ENCODE measurements at places on chromosomes 5 and 9.

DNA sequence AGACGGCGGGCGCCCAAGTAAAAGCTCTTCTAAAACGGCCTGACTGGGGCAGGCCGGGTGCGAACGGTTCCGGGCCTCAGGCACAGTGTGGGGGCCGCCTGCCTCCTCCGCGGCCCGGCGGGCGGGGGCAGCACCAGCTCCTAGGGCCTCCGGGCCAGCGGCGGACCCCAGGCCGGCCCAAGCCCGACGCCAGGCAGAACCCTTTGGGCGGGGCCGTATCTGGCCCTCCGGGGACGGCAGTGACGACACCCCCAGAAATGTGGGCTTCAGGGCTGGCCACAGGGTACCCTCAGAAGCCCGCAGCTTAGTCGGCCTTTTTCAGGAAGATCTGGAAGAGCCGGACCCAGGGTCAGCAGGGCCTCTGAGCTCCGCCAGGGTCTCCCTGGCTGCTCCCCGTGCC lies 4.0 kb downstream of the LTC4S start:
- no peak for DNase-seq

- DNase-seq = no peak
These were observed 343.0 kb downstream of the RAB3C start for GRCh38 chr5:58925627-58926540.

- no peak for DNase-seq
These were observed 72.4 kb downstream of the MSX2 start for GRCh38 chr5:174796711-174797192.

DNA sequence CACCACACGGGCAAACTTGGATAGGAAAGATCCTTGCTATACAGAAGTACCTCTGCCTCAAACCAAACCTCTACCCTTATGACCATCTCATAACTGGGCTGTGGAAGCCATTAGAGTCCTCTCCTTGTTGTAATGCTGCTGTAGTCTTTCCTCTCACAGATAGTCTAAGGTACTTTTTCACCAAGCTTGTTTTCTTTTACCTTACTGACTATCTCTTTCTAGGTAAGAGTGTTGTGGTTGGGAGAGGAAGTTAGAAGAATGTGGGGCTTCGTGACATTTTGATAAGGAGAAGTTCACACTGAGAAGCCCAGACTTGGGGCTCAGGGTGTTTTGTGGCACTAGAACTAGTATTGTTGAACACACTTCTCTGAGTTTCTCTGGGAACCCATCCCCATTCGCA lies 8.9 kb downstream of the CFAP95 start:
- DNase-seq = no peak

DNA sequence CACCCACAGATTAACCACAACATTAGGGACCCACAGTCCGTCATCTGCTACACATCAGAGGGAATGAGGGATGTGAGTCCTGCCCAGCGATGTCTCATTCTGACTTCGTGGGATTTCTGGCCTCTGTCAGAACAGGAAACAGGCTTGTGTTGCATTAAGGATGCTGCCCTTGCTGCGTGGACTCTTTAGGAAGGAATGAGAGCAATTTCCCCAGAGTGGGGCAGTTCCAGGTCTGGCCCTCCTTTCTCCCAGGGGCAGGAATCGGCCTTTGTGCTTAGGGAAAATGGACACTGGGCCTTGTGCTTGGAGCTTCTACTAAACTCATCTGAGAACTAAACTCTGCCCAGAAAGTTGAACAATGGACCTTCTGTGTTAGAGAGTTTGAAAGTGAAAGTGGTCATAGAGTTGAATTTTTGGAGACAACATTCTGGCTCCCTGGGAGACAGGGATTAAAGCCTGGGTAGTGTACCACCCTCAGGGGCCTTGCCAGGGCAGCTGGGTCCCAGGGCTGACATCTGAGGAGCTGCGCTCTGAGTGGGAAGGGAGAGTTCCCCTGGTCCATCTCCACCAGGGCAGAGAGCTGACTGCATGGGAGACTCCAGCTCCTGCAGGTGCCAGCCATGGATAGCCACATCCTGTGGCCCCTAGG lies 37.8 kb upstream of the S1PR3 start:
- no peak for DNase-seq

DNA sequence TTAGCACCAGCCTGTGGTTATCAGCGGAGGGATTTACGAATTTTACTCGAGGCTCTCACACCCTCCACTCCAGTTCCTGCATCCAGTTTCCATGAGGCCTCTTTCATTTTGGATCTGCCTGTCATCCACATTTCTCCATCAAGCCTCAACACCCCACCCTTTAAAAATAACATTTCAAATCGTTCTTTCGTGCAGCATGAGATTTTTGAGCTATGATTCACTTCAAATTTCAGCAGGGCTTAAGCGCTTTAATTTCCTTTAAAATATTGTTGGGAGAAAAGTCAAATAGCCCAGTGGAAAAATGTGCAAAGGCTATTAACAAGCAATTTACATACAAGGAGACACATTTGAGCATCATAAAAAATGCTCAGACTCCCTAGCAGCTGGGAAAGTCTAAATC lies 103.2 kb downstream of the MSX2 start:
- no peak for DNase-seq

GRCh38 chr5:132369474-132370180 lies at the start of gene SLC22A5:
Gene SLC22A5 (plus strand): TSS chr5:132369710. CDS start chr5:132369973, 263 bp downstream.
- DNase-seq = no peak

DNA sequence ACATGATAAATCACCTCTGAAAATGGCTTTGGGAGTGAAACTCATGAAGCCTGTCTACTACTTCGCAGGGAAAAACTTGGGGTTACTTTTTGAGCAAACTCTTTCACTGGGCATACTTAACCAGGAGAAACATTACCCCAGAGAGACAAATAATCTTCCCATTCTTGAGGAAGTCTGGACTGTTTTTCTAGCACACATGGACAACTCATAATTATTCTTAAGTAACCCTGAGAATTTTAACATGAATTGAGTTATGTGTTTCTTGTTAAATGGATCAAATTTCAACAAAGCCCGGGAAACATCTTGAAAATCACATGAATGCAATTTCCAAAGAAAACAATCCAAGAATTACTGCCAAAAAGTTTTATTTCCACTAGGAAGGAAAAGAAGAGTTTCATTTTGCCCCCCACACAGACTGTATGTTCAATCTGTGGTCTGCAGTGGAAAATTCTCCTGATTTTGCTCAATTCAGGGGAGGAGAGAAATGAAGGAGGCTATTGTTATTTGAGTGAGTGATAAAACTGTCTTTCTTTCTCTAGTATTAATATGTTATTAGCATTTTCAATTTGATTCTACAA lies 564.8 kb upstream of the CLINT1 start:
- no peak for DNase-seq

DNA sequence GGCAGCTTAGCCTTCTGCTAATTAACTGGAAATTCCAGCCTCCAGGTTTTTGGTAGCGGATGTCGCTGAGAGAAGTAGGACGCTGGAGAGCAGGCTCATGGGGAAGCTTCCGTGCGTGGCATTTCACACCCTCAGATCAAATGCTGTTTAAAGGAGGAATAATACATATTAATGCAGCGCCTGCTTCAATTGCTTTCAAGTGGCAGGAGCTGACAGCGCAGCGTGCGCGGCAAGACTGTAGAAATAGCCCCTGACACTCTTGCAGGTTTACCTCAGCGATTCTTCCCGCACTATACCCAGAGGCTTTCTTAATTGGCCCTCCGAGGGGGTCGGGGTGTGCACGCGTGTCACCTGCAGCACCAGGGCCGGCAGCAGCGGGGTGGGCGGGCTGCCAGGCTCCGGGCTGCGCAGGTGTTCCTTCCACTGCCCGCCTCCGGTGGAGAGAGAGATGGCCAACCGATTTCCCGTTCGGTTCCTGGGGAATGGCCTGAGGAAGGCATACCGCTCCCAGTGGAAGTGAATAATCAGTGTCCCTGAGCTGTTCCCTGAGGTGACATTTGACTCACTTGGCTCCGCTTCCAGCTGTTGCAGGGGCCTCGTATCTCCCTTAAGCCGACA lies 427.9 kb downstream of the KCTD16 start:
- no peak for DNase-seq

- DNase-seq = no peak
These were observed 96.5 kb downstream of the EFNA5 start for GRCh38 chr5:107574287-107574686.

GRCh38 chr5:60473654-60474053 lies 226.3 kb downstream of the DEPDC1B start:
- no peak for DNase-seq

DNA sequence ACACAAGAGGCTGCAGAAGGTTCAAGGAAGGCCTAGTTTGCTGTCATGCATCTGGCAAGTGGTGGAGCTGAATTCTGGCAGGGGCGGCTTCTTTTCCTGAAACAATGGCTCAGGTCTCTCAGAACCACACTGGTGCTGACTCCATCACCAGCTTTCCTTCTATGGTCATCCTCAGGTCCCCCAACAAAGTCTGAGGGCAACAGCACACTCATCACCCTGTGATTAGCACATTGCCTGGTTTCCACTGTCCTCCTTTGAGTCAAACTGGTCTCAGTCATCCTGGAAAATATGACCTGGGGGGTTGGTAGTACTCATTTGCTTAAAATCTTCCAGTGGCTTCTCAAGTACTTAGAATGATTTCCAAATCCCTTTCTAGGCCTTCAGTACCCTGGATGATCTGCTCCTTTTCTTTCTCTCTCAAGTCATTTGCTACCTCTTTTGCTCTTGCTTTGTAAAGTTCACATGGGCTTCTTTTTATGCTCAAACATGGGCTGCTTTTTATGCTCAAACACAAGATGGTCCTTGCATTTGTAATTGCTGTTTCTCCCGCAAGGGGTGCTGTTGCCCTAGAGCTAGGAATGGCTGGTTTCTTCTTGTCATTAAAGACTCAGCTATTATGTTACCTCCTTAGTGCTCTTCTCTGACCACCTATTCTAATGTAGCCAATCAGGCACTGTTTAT lies 144.9 kb downstream of the ALDH1A1 start:
- DNase-seq = no peak

GRCh38 chr5:52854949-52855348 lies 67.2 kb downstream of the ITGA1 start:
- DNase-seq = no peak

GRCh38 chr9:136354592-136355085 lies 8.9 kb downstream of the DNLZ start:
- no peak for DNase-seq

DNA sequence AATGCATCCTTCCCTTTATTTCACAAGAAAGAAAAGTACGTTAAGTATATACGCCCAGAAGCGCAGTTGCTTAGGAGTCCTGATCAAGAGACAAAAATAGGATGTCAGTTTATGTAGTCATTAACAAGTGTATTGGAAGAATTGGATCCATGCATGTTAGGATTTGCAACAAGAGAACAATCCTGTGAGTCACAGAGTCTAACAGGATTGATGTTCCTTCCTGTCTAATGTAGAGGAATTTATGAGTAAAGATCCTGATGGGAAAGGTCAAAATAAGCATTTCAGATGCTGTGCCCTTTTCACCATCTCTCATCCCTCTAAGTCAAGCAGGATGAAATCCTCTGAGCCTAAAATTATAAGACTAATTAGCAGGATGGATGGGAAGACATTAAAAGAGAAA lies 406.0 kb upstream of the GRIA1 start:
- no peak for DNase-seq

DNA sequence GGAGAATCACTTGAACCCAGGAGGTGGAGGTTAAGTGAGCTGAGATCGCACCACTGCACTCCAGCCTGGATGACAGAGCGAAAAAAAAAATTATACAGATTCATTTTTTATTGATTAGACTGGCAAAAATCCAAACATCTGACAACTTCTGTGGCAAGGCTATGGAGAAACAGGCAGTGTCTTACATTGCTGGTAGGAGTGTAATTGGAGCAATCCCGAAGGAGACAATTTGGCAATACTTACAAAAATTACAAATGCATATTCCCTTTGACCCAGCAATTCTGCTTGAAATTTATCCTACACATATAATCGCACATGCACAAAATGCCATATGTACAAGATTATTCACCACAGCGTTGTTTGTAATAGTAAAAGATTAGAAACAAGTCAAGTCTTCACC lies 86.8 kb downstream of the MAPKAP1 start:
- DNase-seq = no peak

DNA sequence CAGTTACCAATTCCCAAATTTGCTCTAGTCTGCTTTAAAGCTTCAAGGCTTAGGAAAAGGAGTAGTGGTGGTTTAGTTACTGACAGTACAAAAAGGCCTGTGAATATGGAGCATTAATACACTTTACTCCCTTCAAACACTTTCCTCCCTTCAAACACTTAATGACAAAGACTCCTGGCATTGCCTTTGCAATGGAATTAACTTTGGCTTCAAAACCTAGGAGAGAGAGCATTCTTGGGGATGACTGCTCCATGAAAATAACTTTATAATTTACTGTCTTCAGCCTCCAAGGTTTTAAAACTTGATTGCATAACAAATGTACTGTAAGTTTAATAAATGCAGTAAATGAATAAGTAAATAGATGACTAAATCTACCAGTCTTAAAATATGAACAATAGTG lies 185.6 kb downstream of the TRPM3 start:
- no peak for DNase-seq

- no peak for DNase-seq
These were observed 7.5 kb upstream of the CTNNAL1 start for GRCh38 chr9:109020581-109021511.

GRCh38 chr5:151100681-151101080 lies 19.8 kb upstream of the TNIP1 start:
- DNase-seq = no peak

- DNase-seq = no peak
These were observed 49.4 kb downstream of the TRPM6 start for GRCh38 chr9:74838351-74838750.

DNA sequence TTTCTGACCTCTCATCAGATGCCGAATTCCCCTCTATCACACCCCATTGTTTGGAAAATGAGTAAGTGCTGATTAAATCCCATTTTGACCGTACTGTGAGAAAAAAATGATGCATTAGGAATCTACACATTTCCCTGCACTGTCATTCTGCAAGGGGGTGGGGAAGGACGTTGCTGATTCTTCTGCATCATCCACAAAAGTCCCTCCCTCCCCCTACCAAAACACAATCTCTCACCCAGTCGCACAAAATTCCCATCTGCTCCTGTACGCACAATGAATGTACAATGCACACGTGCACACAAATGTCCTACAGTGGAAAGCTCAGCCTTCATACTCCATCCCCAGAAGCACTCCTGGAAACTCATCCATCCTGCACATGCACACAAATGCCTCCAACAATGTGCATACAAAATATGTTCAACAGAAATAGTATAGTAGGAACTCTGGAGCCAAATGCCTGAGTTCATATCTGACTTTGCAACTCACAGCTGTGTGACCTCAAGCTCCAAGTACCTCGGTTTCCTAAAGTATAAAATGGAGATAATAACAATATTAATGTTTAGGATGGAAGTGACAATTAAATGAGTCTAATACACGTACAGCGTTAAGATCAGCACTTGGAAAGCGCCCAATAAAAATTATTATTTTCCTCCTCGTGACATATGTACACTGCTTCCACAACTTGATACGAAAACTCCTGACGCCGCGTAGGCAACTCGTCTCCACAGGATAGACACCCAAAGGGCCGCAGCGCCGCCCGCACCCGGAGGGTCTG lies 809 bp downstream of the TNIP1 start:
- no peak for DNase-seq

Data from cortex of kidney (tissue), 1 donor.